ENCODE measurements at places on chromosomes 7 and 10.

- no peak for DNase-seq
These were observed 210.9 kb downstream of the CUX1 start for GRCh38 chr7:102028206-102028826.

DNA sequence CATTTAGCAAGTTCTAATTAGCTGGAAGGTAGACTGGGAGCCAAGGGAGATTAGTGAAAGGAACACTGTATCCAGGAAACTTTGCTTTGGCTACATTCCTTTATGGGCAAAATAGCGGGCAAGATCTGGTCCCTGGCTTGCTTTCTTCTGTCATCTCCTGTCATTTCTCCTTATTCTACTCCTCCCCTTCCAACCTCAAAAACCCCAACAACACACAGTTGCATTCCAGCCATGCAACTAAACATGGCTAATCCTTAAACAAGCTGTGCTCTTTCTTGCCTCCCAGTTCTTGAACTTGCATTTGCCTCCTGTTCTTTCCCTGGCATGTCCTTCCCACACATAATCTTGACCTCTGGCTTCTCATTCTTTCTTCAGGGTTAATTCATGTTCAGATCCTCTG is 59.5 kb upstream of the CDCA7L start:
- DNase-seq: no peak

- DNase-seq: peak; percentile 21
These were observed 7.1 kb upstream of the BTBD16 start for GRCh38 chr10:122263971-122264370.

- DNase-seq: peak; percentile 76
These were observed 814 bp downstream of the RUFY2 start for GRCh38 chr10:68406111-68406814.
